B cell (primary cell): ENCODE measurements at places on chromosomes 2 and 18. TPM values are rescaled to one million over a fixed set of nuclear protein-coding genes. Genes with fewer than 3 reads are reported as not detected.

- peaks cover 8% of the 10 kb centered on the region for H3K4me1 ChIP-seq
- H3K4me3 ChIP-seq = no peak overlapping the region
- no peaks in the 10 kb centered on the region for H3K36me3 ChIP-seq
- no peak for DNase-seq
- no peak overlapping the region for H3K27ac ChIP-seq
Observed at GRCh38 chr2:27912512-27912911, 22.0 kb downstream of the BABAM2 start.

Gene FAM228A
- 0.07 TPM in 1 of 2 replicates, not detected in the other for polyA plus RNA-seq

GRCh38 chr2:1569879-1570450 lies 156.7 kb downstream of the TPO start:
- no peaks in the 10 kb centered on the region for H3K36me3 ChIP-seq
- H3K4me3 ChIP-seq = no peak overlapping the region
- no peak overlapping the region for H3K27ac ChIP-seq
- peaks cover 2% of the 10 kb centered on the region for H3K27me3 ChIP-seq

Gene CYP27C1
- polyA plus RNA-seq = not detected in 2 replicates

DNA sequence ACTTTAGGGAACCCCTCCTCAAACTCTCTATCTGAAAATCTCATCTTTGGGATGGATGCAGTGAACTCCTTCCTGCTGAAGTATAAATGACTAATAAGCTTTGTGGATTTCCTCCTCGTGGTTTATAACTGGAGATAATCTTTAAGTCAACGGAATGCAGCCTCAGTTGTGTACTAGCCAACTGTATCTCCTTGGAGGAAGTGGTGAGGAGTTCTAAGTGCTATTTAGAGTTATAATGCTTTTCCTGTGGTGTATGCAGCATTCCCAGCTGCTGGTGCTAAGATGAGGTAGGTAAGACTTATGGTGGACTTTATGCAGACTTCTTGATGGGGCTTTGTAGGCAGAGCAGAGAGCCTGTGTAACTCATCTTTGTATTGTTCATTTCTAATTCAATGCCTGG lies 90.9 kb downstream of the LYPD6B start:
- no peaks in the 10 kb centered on the region for H3K36me3 ChIP-seq
- no peak for DNase-seq
- H3K4me3 ChIP-seq = no peak overlapping the region
- H3K27ac ChIP-seq = no peak overlapping the region
- H3K27me3 ChIP-seq = no peaks in the 10 kb centered on the region

GRCh38 chr2:241199897-241200821 lies 11.7 kb downstream of the ANO7 start:
- H3K36me3 ChIP-seq = no peaks in the 10 kb centered on the region
- DNase-seq = no peak
- no peaks in the 10 kb centered on the region for H3K27me3 ChIP-seq
- H3K4me3 ChIP-seq = no peak overlapping the region
- no peaks in the 10 kb centered on the region for H3K4me1 ChIP-seq

GRCh38 chr18:31685097-31686082 lies 1.0 kb upstream of the B4GALT6 start:
- peaks cover 26% of the 10 kb centered on the region for H3K27me3 ChIP-seq
- peak overlapping the region; percentile 55 for H3K4me3 ChIP-seq
- no peaks in the 10 kb centered on the region for H3K36me3 ChIP-seq
- peak; percentile 76 for DNase-seq

Gene ESCO1
- polyA plus RNA-seq = 8.5 and 15.3 TPM in 2 replicates

Gene ARHGAP25
- polyA plus RNA-seq = 97.9 and 114 TPM in 2 replicates

DNA sequence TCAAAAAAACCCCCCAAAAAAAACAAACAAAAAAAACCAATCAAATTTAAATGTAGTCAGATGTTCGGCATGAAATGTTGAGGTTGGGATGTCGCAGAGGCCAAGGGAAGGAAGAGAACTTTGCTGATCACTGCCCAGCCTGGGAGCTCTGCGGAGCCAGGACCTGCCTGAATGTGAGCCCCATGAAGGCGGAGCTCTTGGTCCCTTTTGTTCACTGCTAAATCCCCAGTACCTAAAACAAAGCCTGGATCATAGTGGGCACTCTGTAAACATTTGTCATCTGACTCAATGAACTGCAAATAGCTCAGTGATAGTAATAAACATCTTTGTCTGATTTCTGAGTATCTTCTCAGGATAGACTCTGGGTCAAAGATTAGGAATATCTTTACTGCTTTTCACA lies 64.0 kb downstream of the NGEF start:
- H3K27ac ChIP-seq = no peak overlapping the region
- H3K4me3 ChIP-seq = no peak overlapping the region
- H3K27me3 ChIP-seq = no peaks in the 10 kb centered on the region
- DNase-seq = no peak
- H3K4me1 ChIP-seq = no peaks in the 10 kb centered on the region
- H3K36me3 ChIP-seq = no peaks in the 10 kb centered on the region

Gene LMAN2L
- 5.6 and 5.7 TPM in 2 replicates for polyA plus RNA-seq

DNA sequence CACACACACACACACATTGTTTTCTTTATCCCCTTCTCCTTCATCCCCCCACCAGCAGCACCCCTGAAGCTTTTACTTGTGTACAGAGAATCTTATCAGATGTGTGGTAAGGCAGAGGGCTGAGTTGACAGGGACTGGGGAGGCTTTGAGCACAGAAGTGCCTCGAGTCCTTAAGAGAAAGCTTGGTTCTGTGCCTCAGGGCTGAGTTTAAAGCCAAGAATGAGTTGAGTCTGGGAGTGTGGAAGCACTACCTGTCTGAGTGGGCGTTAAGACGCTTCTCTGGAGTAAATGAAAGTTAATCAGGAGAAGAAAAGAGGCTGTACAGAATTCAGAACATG lies 2.7 kb downstream of the ID2 start:
- H3K4me3 ChIP-seq = no peak overlapping the region
- peaks cover 31% of the 10 kb centered on the region for H3K4me1 ChIP-seq
- H3K27ac ChIP-seq = no peak overlapping the region

DNA sequence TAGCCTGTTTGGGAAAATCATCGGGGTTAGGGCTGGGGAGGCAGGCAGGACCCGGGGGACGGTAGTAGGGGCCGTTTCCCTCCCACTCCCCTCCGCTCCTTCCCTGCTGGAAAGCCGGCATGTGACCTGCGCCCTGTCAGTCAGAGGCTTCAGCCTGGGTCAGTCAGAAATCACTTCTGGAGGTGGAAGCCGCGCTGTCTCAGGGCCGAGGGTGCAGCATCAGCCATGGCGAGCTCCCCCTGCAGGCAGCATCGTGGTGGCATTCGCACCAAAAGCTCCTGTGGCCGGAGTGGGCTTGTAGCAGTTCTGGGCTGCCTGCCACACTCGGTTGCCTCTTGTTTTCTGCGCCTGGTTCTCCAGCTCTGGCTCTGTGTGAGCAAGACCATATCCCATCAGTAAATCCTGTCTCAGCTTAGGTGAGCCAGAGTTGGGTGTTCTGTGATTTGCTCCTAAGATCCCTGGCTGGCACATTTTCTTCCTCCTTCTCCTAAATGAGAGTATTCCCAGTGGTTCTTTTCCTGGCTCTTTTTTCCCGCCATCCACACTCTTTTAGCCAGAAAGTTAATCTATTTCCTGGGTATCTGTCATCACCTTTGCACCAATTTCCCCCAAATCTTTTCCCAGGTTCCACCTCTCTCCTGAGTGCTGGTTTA lies 123.9 kb upstream of the CD302 start:
- peaks cover 9% of the 10 kb centered on the region for H3K4me1 ChIP-seq
- no peak overlapping the region for H3K4me3 ChIP-seq
- H3K27me3 ChIP-seq = no peaks in the 10 kb centered on the region
- H3K36me3 ChIP-seq = no peaks in the 10 kb centered on the region
- peak; percentile 75 for DNase-seq
- no peak overlapping the region for H3K27ac ChIP-seq

GRCh38 chr2:237501892-237502513 lies 15.0 kb downstream of the MLPH start:
- no peak overlapping the region for H3K4me3 ChIP-seq
- no peaks in the 10 kb centered on the region for H3K4me1 ChIP-seq
- H3K27ac ChIP-seq = no peak overlapping the region
- H3K36me3 ChIP-seq = no peaks in the 10 kb centered on the region

GRCh38 chr2:195289081-195289480 lies 367.9 kb upstream of the SLC39A10 start:
- no peak overlapping the region for H3K27ac ChIP-seq
- no peaks in the 10 kb centered on the region for H3K4me1 ChIP-seq
- H3K4me3 ChIP-seq = no peak overlapping the region
- no peaks in the 10 kb centered on the region for H3K27me3 ChIP-seq
- no peak for DNase-seq
- H3K36me3 ChIP-seq = no peaks in the 10 kb centered on the region

Gene TMEM18
- polyA plus RNA-seq = 14.4 and 24.4 TPM in 2 replicates

DNA sequence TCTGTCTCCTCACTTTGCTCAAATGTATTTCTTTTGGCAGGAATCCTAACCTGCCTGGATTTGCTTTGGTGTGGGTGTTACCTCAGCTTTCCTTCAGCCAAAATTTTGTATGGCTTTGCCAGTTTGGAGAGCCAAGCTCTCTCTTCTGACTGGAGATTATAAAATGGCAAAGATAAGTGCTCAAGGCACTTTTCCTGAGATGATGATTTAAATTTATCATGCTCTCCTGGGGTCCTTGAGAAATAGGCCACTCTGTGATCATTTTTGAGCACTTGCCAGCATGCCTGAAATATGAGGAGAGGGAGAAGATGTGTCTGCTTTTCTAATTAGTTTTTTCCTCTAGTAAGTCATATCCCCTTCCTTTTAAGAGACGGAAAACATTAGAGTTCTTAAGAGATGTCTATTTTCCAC lies 683.0 kb downstream of the SLC4A3 start:
- DNase-seq = no peak
- no peak overlapping the region for H3K27ac ChIP-seq
- H3K36me3 ChIP-seq = no peaks in the 10 kb centered on the region

Gene GYPC
- polyA plus RNA-seq = 73.7 and 111 TPM in 2 replicates

Gene IL1F10
- not detected in 2 replicates for polyA plus RNA-seq

Gene RAB27B
- 0.01 and 0.04 TPM in 2 replicates for polyA plus RNA-seq

DNA sequence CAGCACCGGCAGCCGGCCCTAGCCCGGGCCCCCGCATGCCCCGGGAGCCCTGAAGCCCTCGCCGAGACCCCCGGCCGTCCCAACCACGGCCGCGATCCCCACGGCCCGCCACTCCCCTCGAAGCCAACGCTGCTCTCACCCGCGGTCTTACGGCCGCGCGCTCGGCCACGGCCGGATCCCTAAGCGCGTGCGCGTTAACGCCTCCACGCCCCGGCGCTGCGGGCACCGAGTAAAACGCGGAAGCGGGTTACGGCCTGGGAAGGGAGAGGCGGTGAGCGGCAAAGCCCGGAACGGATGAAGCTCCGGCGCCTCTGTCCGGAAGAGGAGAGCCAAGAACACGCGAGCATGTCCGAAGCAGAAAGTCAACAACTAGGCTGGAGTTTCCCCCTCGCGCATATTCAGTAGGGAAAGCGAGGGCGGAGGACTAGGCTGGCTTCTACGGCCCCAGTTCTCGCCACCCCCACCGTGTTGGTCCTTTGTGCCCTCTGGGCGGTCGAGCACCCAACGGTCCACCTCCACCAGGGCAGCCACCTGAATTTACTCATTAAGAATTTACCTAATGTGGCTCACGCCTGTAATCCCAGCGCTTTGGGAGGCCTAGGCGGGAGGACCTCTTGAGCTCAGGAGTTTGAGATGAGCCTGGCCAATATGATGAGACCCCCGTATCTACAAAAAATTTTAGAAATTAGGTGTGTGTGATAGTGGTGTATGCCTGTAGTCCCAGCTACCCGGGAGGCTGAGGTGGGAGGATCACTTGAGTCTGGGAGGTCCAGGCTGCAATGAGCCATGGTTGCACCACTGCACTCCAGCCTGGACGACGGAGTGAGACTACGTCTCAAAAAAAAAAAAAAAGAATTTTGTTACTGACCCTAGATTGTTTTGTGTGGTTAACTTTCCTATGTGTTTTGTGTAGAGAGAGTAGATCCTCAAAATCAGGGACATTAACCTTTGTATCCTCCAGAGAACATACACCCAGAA lies at the start of gene KANSL3:
Gene KANSL3 (minus strand): TSS at position 169 of the 978 bp plus-strand sequence. CDS start 1,177 bp downstream, outside the sequence.
- H3K4me1 ChIP-seq = peaks cover 20% of the 10 kb centered on the region
- no peaks in the 10 kb centered on the region for H3K27me3 ChIP-seq
- peak within 1 kb of the TSS; percentile 57 for H3K27ac ChIP-seq

Gene KCNF1
- not detected in 2 replicates for polyA plus RNA-seq

DNA sequence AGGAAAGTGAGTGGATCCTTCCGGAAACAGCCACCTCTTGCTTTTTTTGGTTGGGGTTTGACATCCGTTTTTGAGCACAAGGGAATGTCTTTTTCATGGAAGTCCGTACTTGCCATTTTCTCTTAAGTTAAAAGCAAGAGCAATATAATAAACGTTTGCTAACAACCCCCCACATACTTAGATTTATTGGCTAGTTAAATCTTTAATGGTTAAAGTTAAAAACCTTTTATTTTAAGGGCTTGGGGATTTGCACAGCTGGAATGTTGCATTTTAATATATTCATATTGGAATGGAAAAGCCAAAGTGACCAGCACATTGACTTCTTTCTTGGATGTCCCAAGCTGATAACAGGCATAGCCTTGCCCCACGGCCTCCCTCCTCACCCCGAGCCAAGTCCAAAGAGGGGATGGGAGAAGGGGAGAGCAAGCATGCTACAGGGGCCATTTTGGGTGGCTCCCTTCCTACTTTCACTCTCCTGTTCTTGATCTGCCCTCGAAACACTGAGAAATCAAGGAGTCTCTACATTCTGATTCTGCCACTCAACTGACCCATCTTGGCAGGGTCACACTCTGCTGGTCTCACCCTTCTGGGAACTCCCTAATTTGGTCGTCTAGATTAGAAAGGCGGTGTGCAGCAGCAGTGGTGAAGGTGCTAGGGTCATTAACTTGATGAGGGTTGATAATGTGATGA lies 48.1 kb upstream of the PKDCC start:
- H3K27me3 ChIP-seq = no peaks in the 10 kb centered on the region
- H3K4me3 ChIP-seq = no peak overlapping the region
- H3K4me1 ChIP-seq = no peaks in the 10 kb centered on the region
- H3K36me3 ChIP-seq = no peaks in the 10 kb centered on the region

GRCh38 chr2:120577721-120578295 lies 157.9 kb upstream of the GLI2 start:
- H3K36me3 ChIP-seq = no peaks in the 10 kb centered on the region
- no peak for DNase-seq
- H3K4me1 ChIP-seq = no peaks in the 10 kb centered on the region
- H3K4me3 ChIP-seq = no peak overlapping the region

- no peaks in the 10 kb centered on the region for H3K27me3 ChIP-seq
- no peak for DNase-seq
- no peak overlapping the region for H3K27ac ChIP-seq
- H3K4me3 ChIP-seq = no peak overlapping the region
- no peaks in the 10 kb centered on the region for H3K36me3 ChIP-seq
Observed at GRCh38 chr2:959457-959856, 8.8 kb downstream of the SNTG2 start.

- peaks cover 7% of the 10 kb centered on the region for H3K4me1 ChIP-seq
- H3K36me3 ChIP-seq = no peaks in the 10 kb centered on the region
- peak; percentile 10 for DNase-seq
- no peaks in the 10 kb centered on the region for H3K27me3 ChIP-seq
Observed at GRCh38 chr2:48112911-48113680, 206.8 kb upstream of the FBXO11 start.

DNA sequence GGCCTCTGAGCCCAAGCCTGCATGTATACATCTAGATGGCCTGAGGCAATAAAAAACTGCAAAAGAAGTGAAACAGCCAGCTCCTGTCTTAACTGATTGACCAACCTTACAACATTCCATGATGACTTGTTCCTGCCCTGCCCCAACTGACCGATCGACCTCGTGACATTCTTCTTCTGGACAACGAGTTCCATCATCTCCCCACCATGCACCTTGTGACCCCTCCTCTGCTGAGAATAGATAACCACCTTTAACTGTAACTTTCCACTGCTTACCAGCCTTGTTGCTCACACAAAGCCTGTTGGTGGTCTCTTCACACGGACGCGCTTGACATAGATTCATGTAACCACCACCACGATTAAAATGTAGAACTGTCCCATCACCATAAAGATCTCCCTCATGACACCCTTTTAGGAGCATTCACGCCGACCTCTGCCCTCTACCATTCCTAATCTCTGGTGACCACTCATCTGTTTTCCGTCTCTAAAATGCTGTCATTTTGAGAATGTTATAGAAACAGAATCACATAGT lies 120.1 kb upstream of the REV1 start:
- peaks cover 11% of the 10 kb centered on the region for H3K4me1 ChIP-seq
- no peak for DNase-seq
- no peak overlapping the region for H3K27ac ChIP-seq
- no peak overlapping the region for H3K4me3 ChIP-seq
